ENCODE measurements at places on chromosomes 6 and 20.

- no peak for DNase-seq
Observed at GRCh38 chr6:149342525-149342924, 25.0 kb downstream of the TAB2 start.

GRCh38 chr6:130794738-130795137 lies 32.5 kb upstream of the SMLR1 start:
- DNase-seq: no peak

- no peak for DNase-seq
Observed at GRCh38 chr6:163835439-163836171, 421.1 kb downstream of the QKI start.

DNA sequence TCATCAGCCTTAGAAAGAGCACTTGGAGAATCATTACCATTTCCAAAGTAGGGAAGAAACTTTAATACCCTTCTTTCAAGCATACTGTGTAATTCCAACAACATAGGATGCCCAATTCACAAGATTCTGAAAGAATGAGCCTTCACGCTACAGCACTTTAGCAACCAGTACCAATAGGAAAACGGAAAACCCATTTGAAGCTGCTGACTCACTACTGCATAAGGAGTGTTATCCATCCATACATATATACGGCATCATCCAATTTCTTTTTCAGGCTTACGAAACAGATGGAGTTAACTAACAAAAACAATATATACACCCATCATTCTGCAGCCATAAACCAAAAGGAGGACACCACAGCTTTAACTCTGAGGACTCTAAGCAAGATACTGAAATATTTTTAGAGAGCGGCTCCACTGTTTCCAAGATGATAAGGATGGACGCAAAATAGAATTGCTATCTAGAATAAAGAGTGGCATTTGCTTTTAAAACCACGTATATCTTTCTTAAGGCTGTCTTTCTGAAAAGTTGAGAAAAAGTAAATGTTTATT lies 24.9 kb downstream of the FYN start:
- no peak for DNase-seq
